ENCODE measurements at places on chromosomes 5 and 9. TPM values are rescaled to one million over a fixed set of nuclear protein-coding genes. Genes with fewer than 3 reads are reported as not detected.

Gene TYRP1
- total RNA-seq = 0.52 TPM

Gene KCNIP1
- total RNA-seq = 32.4 TPM

Gene WDR31
- total RNA-seq = 1.9 TPM

Gene PSD2
- 0.05 TPM for total RNA-seq

Gene OR1Q1
- not detected for total RNA-seq

Gene B4GALT1
- total RNA-seq = 113 TPM

Gene PHF24
- not detected for total RNA-seq

Gene SPATA31A3
- total RNA-seq = not detected

All from renal cortical epithelial cell (primary cell).